ENCODE measurements at places on chromosomes 5 and 9.

GRCh38 chr5:168612123-168612522, 33.0 kb upstream of the PANK3 start:
- DNase-seq = peak; percentile 46

GRCh38 chr9:110728058-110728457, 59.5 kb downstream of the MUSK start:
- DNase-seq = no peak

- DNase-seq = no peak
Measured at GRCh38 chr5:1536871-1537602, 13.3 kb upstream of the LPCAT1 start.

DNA sequence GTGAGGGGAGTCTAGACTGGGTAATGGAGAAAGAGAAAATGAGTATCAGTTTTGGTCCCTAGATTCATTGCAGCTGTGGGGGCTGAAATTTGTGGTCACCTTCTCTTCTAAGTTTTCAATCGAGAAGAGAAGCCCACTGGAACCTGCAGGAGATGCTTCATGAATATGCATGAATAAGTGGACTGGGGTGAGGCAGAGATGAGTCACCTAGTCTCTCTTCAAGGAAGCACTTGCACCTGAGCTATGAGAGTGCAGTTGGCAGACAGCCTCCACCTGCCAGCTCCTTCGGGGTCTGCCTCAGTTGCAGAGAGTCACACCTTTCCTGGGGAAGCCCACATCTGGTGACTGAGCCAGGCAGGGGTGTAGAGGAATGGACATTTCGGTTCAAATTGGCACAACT, 69.1 kb downstream of the ZNF366 start:
- no peak for DNase-seq

DNA sequence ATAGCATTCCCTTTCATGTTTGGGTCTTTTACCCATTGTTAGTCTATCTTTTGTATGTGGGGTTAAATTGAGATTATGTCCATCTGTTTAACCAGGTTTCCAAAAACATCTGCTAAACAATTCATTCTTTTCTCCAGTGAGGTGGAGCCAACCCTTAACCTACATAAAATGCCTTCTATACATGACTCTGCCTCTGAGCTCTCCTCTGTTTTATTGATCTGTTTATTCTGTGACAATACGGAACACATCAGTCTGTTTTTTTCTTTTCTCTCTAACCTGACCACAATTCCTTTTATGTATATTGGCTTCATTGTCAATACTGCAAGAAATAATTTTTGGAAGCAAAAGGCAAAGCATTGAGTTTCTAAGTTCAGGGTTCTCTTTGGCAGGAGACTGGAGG, 9.9 kb upstream of the ARL15 start:
- DNase-seq = no peak

GRCh38 chr9:90365666-90366065, 277.0 kb downstream of the DIRAS2 start:
- no peak for DNase-seq

- DNase-seq = no peak
Measured at GRCh38 chr9:133309608-133310007, 26.4 kb downstream of the SURF6 start.

DNA sequence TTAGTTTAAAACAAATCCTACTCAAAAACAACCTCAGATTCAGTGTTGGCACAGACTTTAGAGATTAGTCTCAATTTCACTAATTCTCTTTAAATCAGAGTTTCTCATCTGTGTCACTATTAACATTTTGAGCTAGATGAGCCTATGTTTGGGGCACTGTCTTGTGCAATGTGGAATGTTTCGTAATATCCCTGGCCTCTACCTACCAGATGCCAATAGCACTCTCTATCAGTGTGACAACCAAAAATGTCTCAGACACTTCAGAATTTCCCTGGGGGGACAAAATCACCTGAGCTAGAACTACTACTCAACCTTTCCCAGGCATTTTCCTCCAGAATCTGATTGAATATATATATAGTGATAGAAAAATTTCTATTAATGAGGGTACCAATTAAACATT, 465.2 kb upstream of the RGMB start:
- DNase-seq = no peak

DNA sequence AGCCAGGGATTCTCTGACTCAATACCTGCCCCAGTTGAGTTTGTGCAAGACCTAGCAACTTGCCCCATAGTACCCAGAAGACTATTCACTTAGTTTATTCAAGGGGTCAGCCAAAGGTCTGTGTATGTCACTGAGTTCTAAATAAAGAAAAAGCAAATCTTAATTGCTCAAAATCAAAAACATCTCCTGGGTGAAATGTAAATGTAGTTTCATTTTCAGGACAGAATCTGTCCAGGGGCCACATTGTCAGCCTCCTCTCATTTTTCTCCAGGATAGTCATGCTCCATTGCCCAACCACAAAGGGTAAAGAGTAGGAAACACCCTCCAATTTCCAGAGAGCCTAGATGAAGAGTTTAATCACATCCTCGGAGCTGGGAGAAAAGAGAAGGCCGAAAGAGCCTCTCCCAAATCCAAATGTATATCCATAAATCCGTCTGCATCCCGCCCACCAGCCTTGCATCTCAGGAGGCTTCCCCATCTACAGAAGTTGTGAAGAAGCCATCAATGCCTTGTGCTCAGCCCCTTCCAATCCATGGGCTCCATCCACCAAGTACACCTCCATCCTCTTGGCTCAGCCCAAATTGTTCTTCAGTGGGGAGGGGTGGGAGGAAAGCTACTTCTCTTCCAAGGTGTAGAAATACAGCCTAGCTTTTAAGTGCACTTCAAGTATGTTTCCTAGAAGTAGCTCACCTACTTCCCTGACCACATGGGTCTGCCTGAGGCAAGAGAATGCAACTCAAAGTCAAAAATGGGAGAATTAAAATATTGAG, 26.9 kb downstream of the ADAM19 start:
- peak; percentile 93 for DNase-seq

DNA sequence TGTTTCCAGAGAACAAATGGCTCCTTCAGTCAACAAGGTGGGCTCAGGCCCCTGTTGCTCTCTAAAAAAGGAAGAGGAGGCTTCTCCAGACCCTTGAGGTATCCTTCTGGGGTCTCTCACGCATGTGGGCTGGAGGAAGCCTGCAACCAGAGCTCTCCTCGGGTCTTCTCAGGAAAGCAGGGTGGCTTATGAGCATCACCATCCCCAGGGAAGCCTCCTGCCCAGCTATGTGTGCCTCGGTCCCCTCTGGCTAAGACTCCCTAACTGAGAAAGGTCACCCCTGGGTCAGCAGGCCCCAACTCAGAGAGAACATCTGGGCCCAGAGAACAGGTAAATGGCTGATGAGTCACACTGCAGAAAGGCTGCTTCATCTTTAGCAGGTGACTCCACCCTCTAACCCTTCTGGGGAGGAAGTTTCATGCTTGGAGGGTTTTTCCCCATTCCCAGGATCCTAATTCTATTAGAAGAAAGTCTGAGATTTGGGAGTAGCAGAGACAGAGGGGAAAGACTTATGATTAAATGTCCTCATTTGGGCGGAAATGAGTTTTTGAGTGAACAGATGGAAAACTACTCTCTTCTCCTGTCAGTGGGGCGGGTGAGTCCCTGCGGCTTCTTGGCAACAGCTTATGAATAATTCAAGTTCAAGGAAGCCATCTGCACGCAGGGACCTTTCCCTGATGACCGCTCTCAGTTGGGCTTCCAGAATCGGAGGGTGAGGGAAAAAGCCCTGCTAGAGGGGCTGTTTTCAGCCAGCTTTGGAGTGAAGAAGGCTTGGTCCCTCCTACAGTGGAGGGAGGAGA, 41.9 kb downstream of the TGFBI start:
- no peak for DNase-seq

DNA sequence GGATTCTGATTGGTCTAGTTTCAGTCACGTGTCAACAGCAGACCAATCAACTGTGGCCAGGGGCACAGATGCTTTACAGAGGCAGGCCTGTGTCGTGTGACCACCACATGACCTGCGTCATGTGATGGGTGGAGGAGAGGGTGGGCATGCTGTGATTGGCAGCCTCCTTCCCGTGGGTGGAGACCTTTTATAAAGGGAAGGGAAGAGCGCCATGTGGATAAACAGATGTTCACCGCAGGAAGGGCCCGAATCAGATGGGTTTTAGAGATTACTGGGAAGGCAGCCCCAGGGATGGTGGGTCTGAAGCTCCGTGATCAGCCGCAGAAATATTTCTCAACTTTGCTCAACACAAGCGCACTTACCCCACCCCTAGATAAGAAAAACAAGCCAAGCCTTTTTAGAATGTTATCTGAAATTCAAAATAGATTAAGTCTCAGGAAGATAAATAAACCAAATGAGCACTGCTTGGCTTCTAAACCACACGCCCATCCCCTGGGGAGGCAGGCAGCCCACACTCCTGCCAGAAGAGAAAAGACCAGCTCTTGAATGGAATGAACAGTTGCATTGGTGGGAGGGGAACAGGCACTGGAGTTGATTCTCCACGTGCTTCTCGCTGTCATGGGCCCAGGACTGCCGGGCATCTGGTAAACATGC, 43.6 kb downstream of the ROPN1L start:
- peak; percentile 83 for DNase-seq

- DNase-seq = no peak
Measured at GRCh38 chr9:78663369-78663768, 366.4 kb downstream of the PSAT1 start.

- DNase-seq = peak; percentile 26
Measured at GRCh38 chr9:38082446-38083287, 13.6 kb upstream of the SHB start.

GRCh38 chr5:95966005-95966404, 4.4 kb upstream of the ELL2 start:
- no peak for DNase-seq

DNA sequence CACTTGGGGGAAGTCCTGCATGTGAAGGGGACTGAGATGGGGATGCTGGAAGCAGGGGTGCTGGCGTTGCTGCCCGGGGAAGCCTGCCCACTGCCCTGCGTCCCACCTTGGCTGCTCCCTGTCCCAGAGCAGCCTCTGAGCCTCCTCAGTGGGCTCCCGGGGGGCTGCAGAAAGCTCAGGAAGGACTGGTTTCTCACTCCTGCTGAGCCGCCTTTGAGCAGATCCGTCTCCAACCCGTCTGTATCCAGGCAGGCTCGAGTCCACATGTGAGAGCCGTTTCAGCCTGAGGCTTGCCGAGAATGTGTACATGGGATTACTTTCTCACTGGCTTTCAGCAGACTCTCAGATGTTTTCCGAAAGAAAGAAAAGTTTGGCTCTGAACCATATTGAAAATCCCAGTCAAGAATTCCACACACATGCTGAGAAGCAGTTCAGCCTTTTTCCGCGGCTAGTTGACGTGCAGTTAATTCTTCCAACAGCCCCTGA, 95.3 kb upstream of the COL5A1 start:
- peak; percentile 92 for DNase-seq

DNA sequence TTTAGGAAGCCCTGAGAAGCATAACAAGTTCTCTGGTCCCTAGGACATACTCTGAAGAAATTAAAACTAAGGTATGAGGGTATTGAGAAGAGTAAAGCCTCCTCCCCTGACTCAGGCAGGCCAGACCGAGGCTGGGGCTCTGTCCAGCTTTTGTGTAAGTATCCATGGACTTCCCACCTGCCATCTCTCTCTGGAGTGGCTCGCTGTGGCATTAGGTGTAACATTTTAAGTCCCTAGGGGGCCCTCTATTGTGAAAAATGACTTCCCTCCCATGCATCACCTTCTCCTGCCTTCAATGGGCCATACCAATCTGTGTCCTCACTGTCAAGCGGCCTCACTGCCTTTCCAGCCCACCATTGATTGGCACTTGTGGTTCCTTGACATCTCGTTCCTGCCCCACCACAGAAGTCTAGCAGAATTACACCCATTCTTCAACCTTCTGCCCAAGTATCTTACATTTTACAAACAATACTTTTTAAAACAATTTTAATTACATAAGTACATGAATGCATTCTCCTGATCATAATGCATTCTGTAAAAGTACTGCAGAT, 205.5 kb downstream of the SLIT3 start:
- DNase-seq = no peak

GRCh38 chr5:115627295-115627865, 1.5 kb upstream of the TMED7 start:
- peak; percentile 22 for DNase-seq

DNA sequence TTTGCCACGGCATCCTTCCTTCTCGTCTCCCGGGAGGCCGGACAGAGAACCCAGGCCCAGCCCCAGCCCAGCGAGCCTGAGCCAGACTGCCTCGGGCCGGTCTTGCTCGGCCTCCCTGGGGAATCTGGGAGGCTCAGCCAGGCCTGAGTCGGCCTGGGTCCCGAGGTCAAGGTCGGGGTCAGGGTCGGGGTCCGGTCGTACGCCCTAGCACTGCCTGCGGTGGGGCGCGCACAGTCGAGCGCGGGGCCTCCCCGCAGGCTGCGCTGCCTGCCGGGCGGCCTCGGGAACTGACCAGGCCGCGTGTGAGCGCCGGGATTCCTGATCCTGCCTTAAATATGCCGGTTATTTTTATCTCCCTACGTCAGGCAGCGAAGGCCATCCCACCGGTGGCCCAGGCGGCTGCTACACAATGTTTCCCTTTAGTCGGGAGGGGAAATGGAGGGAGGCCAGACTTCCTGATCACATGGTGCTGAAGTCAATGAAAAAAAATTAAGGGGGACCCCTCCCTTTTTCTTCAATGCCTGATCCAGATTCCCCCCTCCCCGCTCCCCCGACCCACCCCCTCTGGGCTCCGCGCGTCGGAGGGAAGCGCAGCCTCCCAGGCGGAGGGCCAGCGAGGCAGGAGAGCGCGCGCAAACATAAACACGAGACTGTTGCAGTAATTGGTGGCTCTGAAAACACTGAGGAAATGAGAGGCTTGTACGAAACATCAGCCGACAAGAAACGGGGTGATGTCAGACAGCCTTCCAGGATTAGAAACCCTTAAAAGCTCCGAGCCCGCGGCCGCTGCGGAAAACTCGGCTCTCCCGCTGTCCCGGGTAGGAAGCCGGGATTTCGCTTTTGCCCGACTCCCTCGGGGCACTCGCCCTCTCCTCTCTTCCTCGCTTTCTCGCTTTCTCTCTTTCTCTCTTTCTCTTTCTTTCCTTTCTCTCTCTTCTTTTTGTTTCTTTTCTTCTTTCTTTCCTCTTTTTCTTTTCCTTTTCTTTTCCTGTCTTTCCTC, 148.2 kb upstream of the KLF4 start:
- DNase-seq = peak; percentile 97

GRCh38 chr5:51387884-51388275, 4.6 kb downstream of the ISL1 start:
- no peak for DNase-seq

DNA sequence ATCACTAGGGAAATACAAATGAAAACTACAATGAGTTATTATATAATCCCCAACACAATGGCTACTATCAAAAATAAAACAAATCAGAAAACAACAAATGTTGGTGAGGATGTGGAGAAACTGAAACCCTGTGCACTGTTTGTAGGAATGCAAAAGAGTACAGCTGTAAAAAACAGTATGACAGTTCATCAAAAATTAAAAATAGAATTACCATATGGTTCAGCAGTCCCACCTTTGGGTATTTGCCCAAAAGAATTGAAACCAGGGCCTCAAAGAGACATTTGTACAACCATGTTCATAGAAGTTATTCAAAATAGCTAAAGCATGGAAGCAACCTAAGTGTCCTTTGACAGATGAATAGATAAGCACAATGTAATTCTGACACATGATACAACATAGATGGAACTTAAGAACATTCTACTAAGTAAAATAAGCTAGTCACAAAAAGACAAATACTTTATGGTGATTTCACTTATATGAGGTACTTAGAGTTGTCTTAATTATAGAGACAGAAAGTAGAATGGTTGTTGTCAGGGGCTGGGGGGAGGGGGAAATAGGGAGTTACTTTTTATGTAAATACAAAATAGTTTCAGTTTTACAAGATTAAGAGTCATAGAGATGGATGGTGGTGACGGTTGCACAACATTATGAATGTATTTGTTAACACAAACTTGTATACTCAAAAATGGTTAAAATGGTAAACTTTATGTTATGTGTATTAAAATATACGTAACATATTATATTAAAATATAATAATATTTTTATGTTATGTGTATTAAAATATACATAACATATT, 102.8 kb downstream of the KCTD16 start:
- DNase-seq = no peak
